ENCODE measurements at places on chromosomes 6 and 20.

DNA sequence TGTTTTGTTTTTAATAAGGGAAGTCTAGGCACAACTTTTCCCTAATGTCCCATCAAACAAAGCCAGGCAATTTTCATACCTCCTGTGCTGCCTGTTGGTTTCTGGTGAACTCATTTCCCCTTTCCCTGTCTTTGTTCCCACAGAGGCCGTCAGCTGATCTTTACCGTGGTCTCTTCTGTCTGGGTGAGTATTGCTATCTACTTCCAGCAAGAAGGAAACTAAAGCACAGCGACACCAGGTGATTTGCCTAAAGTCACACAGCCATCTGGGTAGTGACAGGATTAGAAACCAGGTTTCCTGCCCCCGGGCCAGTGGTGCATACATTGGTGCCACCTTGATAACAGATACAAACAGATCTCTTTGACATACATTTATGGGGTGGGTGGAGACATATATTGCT, 59.6 kb downstream of the RAB44 start:
- no peak for DNase-seq

DNA sequence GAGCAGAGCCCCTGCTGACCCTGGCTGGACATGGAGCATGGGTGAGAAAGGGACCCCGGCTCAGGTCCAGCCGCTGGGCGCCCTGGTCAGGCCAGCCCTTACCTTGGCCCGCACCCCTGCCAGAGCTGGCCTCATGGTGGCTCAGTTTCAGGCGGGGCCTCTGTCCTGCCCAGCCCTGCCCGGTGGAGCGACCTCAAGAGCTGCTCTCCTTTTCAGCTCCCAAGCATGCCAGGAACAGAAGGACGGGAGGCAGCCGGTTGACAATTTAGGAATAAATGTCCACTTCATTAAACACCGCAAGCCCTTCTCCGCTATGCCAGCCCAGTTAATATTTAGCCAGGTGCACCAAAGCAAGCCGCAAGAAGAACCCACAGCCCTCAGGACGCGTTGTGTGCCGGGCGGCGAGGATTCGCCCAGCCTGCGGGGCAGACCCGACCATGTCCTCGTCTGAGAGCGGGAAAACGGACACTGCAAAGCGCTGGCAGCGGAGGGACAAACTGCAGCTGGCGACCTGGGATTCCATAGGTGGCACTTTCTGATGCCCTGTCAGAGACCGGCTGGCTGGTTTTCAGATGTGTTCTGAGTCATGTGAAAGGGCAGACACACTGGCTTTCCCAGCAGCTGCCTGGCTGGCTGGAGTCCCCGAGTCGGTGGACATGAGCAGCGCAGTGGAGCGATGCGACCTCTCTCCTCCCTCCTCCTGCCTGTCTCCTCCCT, 221.9 kb downstream of the TTLL2 start:
- no peak for DNase-seq

DNA sequence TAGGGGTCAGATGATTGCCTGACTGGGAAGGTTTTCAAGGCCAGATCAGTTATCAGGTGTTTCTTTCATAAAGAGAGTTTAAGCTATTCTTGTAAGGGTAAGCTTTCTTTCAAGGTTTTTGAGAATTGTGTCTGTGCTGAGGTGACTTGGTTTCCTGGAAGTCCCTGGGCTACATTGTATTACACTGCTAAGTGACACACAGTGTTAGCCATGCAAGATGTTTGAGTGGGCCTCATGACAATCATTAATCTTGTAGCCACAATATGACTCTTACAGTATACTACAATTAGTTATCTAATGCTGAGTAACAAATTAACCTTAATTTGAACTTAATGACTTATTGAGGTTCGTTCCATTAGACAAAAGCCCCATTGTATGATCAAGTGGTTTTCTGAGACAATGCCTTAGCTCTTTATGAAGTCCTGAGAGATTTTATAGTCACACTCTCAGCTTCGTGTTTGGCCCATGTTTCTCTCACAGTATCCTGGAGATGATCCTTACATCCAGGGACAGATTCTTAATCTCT, 186.7 kb downstream of the RPS12 start:
- DNase-seq = no peak

DNA sequence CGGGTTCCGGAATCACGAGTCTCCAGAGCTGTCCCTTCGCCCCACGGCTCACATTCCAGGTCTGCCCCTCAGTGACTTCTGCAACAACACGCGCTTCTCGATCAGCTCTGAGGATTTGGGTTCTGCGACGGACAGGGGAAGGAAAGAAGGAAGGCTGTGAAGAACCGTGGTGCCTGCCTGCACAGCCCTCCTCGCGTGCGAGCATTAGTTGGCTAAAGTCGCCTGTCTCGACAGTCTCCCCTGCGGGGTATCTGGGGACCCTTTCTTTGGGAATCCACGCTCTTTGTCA, 23.1 kb downstream of the VPS52 start:
- DNase-seq = peak; percentile 20

- DNase-seq = no peak
These were observed 527 bp downstream of the TOMM34 start for GRCh38 chr20:44959638-44960102.

DNA sequence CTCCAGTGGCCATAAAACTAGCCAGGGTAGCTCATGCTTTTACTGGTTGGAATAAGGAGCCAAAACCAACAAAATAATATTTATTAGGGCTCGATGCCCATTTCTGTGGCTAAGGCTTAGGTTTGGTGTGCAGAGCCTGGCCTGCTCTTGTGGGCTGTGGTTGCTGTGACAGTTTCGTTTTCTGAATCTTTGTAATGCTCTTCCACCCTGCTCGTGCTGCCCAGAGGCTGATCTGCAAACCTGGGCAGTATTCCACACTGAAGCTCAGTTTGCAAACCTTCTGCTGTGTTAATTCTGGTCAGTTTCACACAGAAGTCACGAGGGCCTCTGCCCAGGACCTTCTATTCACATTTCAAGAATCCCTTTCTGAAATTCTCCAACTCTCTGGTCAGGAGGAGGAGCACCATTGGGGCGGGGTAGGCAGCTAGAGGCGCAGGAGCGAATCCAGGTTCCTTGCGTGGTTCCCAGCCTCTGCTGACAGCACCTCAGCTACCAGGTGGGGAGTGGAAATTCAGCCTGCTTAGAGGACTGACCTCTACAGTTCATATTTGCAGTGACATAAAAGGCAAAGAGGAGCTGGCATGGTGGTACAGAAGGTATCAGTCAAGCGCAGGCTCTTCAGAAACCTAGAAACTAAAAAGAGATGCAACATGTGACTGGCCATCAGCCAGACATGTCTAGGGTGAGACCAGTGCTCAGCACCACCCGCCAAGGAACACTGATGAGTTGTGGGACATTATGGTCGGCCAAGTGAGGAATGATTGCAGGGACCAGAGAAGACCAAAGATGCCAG, 14.3 kb upstream of the C20orf144 start:
- no peak for DNase-seq

- no peak for DNase-seq
These were observed 84.7 kb downstream of the HAO1 start for GRCh38 chr20:7855545-7855944.

DNA sequence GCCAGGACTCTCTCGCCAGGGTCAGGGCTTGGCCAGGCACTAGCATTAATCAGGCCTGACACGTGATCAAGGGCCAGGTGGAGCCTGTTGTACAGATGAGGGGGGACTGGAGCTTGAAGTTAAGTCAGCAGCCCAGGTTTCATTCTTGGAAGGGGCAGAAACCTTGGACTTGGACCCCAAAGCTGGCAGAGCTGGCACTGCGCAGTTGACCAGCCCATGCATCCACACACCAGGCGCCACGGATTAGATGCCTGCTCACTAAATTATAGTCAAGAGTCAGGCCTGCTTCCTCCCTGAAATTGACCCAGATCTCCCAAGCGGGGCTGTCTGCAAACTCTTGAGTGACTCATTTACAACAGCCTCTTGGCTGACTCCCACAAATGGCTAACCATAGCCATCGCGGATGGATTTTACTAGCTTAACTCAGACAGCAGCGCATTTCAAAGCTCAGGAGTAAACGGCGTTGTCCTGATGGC, 4.1 kb upstream of the TAF4 start:
- DNase-seq = no peak

- DNase-seq = peak; percentile 61
These were observed 21.0 kb downstream of the NOL7 start for GRCh38 chr6:13635948-13636658.

GRCh38 chr6:47241742-47242482, 67.8 kb downstream of the TNFRSF21 start:
- no peak for DNase-seq

GRCh38 chr6:125013938-125014660, 51.9 kb downstream of the RNF217 start:
- DNase-seq = no peak

GRCh38 chr20:51091406-51092195, 68.7 kb upstream of the KCNG1 start:
- no peak for DNase-seq

- DNase-seq = no peak
These were observed 21.2 kb upstream of the PCMTD2 start for GRCh38 chr20:64234291-64234791.

DNA sequence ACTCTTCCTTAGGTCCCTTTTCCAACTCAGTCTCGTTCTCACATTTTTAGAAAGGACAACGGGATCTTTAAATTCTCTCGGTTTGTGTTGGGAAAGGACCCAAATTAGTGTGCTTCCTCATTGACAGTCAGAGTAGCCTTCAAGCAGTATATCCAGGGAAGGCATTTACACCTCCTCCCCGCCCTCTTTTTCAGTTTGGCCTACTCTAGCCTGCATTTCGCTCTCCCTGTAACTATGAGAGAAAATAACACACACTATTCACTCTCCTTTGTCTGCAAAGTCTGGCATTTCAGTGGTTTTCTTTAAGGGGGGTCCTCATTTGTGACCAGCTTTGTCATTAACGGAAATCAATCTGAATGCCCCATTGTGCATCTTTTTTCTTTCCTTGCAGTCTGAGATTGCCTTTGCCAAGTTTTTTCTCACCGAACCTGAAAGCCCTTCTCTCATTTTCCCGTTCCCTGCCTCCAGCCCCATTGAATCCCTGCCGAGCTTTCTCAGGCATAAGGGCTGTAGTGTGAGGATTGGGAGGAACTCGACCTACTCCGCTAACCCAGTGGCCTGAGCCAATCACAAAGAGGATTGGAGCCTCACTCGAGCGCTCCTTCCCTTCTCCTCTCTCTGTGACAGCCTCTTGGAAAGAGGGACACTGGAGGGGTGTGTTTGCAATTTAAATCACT, 393 bp upstream of the FABP7 start:
- DNase-seq = no peak
